Urinary bladder (tissue), 4 donors: ENCODE measurements at places on chromosomes 5 and 9.

- no peak for DNase-seq
Observed at GRCh38 chr5:111478266-111478665, 34.1 kb downstream of the STARD4 start.

DNA sequence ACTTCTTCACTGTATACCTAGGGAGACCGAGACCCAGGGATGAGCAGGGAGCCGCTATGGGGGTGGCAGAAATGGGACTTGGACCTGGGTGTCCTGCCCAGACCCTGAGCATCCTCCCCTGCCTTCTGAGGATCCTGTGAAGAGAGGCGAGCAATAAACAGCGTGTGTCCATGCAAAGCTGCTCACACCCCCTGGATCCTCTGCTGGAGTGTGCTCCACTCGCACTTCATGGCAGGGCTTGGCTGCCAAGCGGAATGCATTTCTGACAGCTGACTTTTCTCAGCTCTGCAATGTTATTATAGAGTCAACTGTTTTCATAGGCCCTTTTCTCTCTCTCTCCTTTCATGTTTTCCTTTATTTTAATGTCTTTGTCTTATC is 31.0 kb upstream of the ALDH1B1 start:
- DNase-seq: no peak

DNA sequence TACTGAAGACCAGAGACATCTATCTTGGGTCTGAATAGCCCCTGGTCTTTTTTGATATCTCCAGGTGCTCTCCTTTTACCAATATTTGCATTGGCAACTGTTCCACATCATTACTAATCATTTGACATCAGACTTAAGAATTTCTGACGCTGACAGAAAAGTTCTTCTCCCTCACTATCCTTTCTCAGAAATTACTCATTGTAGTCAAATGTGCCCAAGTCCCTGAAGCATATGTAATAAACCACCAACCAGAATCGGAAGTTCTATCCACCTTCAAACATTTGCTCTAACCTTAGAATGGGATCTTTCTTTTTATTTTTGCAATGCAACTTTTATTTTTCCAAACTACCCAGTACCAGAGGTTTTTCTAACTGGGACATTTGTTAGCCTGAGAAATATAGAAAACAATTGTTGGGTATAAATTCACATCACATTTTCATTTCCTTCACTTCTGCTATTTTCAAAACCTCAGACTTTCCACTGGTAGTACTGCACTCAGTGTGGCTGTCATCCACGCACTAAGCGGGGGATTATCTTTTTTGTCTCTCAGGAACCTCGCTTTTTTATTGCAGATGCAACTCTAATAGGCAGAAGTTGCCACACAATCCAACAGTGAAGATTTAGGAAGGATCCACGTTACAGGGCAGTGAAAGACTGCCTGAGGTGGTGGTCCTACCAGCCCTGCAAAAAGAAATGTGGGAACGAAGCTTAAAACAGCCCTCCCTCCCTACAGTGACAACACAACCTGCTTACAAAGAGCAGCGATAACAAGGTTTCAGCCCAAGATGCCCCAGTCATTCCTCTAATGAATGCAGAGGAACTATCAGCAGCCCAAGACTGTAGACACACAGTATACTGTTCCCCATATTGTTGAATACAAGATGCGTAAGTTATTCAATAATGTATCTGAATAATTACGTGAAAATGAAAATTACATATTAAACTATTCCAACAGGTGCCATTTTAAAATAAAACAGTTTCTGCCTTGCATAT is 201.2 kb downstream of the EBF1 start:
- DNase-seq: no peak

- no peak for DNase-seq
Observed at GRCh38 chr9:14831074-14831473, 79.2 kb downstream of the FREM1 start.

- no peak for DNase-seq
Observed at GRCh38 chr5:65952259-65952658, 25.9 kb downstream of the ERBIN start.

GRCh38 chr9:5529683-5530221 is 19.4 kb downstream of the PDCD1LG2 start:
- no peak for DNase-seq

DNA sequence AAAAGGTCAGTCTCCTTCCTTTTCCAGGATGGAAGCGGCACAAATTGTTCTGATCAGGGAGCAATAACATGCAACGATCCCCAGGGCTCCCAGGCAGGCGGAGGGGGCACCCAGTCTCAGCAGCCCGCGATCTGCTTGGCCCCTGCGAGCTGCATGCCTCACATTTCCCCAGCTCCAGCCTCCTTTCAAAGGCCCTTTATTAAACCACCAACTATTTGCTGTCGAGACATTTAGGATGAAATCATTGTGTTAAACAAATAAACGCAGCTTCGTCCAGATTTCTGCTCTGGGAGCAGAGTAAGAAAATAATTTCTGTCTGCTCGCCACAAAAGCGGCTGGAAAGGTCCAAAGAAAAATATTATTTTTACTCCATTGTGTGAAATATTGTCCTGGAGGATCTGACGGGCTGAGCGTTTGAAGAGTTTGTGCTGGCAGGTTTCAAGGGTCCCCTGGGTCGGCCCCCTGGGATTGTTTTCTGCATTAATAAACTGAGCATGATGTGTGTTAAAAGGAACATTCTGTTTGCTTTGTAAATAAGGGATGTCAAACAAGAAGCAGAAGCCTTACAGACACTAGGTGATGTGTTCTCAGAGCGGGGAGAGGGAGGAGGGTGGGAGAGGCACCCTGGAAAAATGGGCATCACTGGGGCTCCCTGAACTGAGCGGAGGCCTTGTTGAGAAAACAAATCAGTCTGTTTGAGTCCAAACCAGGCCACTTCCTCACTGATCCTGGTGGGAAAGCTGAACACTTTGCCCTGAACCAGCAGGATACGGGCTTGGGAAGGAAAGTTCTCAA is 110.1 kb downstream of the FOXD1 start:
- DNase-seq: no peak

GRCh38 chr9:92944921-92945320 is 2.4 kb upstream of the FGD3 start:
- DNase-seq: no peak

- DNase-seq: no peak
Observed at GRCh38 chr5:139669662-139670368, 21.7 kb downstream of the CXXC5 start.

DNA sequence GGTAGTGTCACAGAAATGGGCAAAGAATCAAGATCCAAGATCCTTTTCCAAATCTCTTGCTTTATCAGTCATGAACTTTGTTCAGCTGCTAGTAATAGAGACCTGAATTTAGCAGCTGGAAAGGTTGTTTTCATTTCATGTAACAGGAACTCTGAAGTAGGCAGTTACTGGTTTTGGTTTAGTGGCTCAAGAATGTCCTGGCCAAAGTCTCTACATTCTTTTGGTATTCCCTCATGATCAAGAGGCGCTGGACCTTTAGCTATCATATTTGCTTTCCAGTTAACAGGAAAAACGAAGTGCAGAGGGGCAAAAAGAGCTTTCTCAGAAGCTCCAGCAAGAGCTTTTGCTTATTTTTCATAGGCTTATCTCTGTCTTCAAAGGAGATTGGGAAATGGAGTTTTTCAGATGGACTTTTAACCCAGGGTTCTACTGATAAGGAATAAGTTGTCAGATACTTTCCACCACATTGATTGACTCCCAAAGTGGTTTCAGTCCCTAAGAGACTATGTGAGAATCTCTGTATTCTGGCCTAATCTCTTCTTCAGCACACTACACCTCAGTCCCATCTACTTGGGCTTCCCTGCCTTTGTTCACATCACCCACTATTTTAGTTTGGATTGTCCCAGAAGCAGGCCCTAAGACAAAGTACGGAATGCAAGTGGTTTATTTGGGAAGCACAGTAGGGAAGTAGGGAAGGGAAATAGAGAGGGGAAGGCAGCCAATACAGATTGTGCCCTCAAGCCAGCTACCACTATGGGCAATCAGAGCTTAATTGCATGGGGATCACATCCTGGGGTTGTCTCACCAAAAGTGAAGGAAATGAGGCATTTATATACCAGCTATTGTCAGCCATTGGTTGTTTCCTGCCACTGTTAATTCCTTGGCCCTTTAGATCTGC is 359.3 kb downstream of the LRRC70 start:
- DNase-seq: no peak

DNA sequence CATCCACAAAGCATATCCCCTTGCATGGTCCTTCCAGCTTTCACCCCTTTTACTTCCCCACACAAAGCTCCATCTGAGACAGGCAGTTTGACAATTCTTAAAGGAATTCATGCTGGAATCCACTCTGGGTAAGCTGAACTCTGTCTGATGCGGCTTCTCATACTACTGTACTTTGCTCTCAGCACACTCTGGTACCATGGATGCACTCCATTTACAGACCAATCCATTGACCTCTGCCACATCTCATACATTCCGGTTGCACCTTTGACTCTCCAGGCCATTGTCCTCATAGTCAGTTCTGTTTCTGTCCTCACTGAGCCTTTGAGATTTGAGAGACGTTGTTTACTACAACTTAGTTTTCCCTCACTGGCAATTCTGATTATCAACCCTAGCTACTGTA is 12.2 kb downstream of the SPATA9 start:
- DNase-seq: no peak

GRCh38 chr5:120657104-120657503 is 193.0 kb downstream of the PRR16 start:
- DNase-seq: no peak
